EH (cell line): ENCODE measurements at places on chromosomes 1 and 21.

GRCh38 chr1:195899762-195900352 lies 708.4 kb downstream of the KCNT2 start:
- DNase-seq = peak; percentile 95

- DNase-seq = no peak
Measured at GRCh38 chr1:225973158-225973557, 26.0 kb downstream of the SDE2 start.

GRCh38 chr21:15159382-15160020 lies 94.7 kb upstream of the NRIP1 start:
- no peak for DNase-seq

DNA sequence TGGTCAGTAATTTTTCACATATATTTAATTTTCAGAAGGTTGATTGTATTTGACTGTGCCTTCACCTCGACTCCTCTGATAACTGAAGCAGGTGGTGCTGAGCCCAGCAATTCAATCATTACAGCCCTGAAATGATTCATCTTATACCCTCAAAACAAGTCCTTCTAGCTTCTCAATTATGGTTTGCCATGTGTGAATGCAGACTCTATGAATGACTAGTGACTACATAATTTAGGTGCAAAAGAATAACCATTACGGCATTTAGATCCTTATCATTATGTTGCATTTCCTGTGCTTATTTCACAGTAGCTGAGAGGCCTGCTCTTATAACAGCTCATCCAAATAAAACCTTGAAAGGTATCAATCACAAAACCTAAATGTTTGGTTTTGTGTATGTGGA lies 54.0 kb upstream of the COL11A1 start:
- DNase-seq = peak; percentile 43

DNA sequence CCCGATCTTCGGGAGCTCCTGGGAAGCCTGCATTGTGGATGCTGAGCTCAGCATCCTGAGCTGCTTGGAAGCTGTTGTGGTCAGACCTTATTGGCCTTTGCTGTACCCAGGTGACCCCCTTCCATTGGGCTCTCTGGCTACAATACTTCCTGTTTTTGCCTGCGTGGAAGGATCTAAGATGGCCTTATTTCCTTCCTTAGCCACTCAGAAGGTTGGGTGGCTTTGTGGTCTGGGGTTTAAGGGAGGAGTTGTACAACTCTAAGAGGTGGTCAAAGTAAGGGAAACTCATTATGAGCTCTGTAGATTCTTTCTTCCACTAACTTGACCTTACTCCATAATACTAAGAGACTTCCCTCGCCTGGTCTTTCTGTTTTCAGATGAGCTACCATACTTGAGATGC lies 17.7 kb downstream of the PFKFB2 start:
- DNase-seq = no peak

DNA sequence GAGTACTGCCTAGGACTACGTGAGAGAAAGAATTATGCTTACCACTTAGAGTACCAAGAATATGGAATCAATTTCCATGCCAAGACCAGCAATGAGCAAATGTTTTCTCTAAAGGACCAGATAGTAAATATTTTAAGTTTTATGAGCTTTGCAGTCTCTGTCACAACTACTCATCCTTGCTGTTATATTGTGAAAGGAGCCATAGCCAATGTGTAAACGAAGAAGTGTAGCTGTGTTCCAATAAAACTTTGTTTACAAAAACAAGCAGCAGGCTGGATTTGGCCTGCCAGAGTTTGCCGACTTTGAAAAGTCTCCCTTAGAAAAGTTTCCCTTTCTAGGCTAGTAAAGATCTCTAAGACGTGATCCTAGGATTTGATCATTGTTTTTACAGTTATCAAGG lies 128.8 kb downstream of the PDE4B start:
- peak; percentile 39 for DNase-seq

GRCh38 chr1:80657044-80657643 lies 1143.6 kb upstream of the ADGRL2 start:
- DNase-seq = no peak

DNA sequence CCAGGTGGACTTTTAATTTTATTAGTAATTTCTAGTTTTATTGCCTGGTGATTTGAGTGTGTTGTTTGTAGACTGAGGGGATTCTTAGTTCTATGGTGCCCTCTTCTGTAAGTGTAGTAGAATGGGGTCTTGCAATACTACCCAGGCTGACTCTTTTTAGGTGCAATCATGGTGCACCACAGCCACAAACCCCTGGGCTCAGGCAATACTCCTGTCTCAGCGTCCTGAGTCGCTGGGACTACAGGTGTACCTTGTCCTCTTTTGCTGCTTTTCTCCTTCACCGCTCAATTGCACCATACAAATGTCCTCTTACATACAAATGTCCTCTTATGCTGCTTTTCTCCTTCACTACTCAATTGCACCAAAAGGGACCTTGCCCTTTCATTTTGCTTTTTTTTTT lies 43.1 kb downstream of the SCP2 start:
- DNase-seq = peak; percentile 31
